H4 (cell line): ENCODE measurements at places on chromosomes 13 and 19. TPM values are rescaled to one million over a fixed set of nuclear protein-coding genes. Genes with fewer than 3 reads are reported as not detected.

The ZNF611 gene
- total RNA-seq: 5.6 and 7.5 TPM in 2 replicates

GRCh38 chr13:90934741-90935140 is 412.7 kb upstream of the MIR17HG start:
- no peak for DNase-seq

- no peak for DNase-seq
Measured at GRCh38 chr19:33859016-33859415, 62.3 kb downstream of the KCTD15 start.

The KLK14 gene
- total RNA-seq: not detected in 2 replicates
